ENCODE measurements at places on chromosomes 7 and 10.

DNA sequence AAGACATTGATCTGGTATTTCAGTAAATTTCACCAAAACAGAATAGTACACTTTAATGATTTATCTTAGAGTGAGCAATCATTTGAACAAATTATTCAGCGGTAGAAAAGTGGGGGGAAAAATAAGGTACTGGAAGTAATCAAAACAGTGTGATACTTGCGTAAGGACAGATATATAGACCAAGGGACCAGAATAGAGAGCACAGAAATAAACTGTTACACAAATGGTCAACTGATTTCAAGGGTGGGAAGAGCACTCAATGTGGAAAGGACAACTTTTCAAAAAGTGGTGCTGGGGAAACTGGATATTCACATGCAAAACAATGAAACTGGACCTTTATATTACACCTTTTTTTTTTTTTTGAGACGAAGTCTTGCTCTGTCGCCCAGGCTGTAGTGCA lies 119.9 kb downstream of the NRBF2 start:
- no peak for DNase-seq

GRCh38 chr10:1127629-1128028 lies 71.4 kb downstream of the WDR37 start:
- DNase-seq: no peak

DNA sequence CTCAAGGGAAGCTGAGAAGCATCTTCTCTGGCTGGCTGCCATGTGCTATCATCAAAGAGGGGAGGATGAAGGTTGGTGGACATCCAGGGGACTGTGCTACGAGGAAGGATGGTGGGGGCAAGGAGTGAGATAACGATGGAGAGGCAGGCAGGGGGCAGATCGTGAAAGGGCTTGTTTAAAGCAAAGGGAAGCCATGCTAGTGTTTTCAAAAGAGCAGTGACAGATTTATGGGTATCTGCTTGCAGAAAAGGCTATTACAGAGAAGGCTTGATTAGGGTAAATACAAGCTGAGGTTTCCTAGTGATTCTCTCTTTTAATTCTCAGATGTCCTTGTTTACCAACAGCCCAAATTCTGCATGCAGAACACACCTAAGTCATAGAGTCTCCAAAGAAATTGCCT lies 88.9 kb upstream of the MKX start:
- no peak for DNase-seq

GRCh38 chr7:2661602-2662272 lies 26.3 kb upstream of the AMZ1 start:
- DNase-seq: no peak

All from activated T-helper 1 cell treated with anti-CD3 and anti-CD28 coated beads, Interleukin-2, amount 50 U/mL, for 16 hours (primary cell).